Hepatocyte (in vitro differentiated cells): ENCODE measurements at places on chromosomes 3 and 15. TPM values are rescaled to one million over a fixed set of nuclear protein-coding genes. Genes with fewer than 3 reads are reported as not detected.

GRCh38 chr15:63093486-63094205 lies 28.0 kb upstream of the LACTB start:
- peak; percentile 88 for DNase-seq

GRCh38 chr3:32237670-32238452 lies 619 bp upstream of the CMTM8 start:
- DNase-seq: peak; percentile 62

GRCh38 chr3:11272906-11273574 lies 843 bp downstream of the ATG7 start:
- no peak for DNase-seq

The PLA2G4B gene
- 2.3 and 2.7 TPM in 2 replicates for total RNA-seq

DNA sequence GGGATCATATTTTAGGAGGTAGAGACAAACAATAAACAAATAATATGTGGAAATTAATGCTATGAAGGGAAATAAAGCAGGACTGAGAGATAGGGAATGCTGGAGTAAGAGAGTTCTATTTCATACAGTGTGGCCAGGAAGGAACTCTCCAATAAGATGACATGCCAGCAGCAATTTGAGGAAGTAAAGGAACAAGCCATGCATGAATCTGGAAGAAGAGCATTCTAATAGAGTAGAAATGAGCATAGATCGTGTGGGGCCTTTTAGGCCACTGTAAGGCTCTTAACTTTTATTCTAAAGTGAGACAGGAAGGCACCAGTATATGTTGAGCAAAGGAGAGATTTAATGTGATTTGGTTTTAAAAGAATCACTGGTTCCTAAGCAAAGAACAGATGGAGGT lies 126.3 kb downstream of the DMXL2 start:
- DNase-seq: no peak

The GRAMD1C gene
- total RNA-seq: 2.8 TPM in 2 replicates

The GOLGA6L10 gene
- 0.28 and 1.3 TPM in 2 replicates for total RNA-seq

The GOLGA8S gene
- 0.03 and 0.08 TPM in 2 replicates for total RNA-seq

DNA sequence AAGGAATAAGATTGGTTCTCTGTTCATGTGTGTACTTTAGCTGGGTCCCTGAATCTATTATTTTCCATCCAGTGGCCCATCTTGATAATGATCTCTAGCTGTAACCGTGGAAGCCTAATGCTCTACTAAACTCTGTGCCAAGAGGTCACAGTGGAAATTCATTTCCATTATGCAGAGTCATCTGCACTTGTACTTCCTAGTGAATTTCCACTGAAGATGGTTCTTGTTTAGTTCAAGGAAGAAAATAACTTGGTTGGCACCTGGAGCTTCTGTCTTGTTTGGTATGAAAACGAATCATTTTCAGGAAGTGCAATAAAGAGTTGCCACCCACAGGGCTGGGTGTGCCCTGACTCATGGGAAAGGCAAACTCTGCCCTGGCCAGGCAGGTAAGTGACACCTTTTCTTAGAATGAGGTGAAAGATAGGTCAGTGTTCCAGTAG lies 10.3 kb downstream of the LPP start:
- DNase-seq: no peak

The CCRL2 gene
- 1.5 and 3.1 TPM in 2 replicates for total RNA-seq

- DNase-seq: no peak
These were observed 33.4 kb downstream of the EIF3J start for GRCh38 chr15:44570361-44570760.

The PRSS50 gene
- total RNA-seq: 0.33 and 1.1 TPM in 2 replicates

The TUSC7 gene
- total RNA-seq: not detected in 2 replicates

- no peak for DNase-seq
These were observed 110.2 kb upstream of the NLGN1 start for GRCh38 chr3:173287361-173287760.

The RTP1 gene
- not detected in 2 replicates for total RNA-seq

DNA sequence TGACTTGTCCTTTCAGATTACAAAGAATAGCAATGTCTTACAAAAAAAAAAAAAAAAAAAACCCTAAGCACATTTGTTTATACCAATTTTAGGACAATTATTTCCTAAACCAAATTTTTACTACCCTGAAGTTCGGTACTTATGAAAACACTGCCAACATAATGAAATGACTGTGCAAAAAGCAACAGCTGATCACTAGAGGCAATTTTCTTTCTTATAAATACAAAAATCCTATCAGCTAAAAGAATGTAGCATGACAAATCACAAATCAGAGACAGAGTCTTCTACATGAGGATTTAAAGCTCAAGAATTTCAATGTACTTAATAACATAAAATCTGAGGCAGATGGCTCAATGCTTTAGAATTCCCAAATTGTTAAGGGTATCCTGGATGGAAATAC lies 191.8 kb downstream of the MAGI1 start:
- DNase-seq: no peak

- DNase-seq: peak; percentile 91
These were observed at the start of gene CEMIP for GRCh38 chr15:80778964-80779657. Gene CEMIP (plus strand): TSS chr15:80779370. CDS start chr15:80873880, 94,510 bp downstream.

The GOLGA8N gene
- total RNA-seq: 1.8 and 3.2 TPM in 2 replicates
